Stromal cell of bone marrow (primary cell): ENCODE measurements at places on chromosomes 7 and 10.

DNA sequence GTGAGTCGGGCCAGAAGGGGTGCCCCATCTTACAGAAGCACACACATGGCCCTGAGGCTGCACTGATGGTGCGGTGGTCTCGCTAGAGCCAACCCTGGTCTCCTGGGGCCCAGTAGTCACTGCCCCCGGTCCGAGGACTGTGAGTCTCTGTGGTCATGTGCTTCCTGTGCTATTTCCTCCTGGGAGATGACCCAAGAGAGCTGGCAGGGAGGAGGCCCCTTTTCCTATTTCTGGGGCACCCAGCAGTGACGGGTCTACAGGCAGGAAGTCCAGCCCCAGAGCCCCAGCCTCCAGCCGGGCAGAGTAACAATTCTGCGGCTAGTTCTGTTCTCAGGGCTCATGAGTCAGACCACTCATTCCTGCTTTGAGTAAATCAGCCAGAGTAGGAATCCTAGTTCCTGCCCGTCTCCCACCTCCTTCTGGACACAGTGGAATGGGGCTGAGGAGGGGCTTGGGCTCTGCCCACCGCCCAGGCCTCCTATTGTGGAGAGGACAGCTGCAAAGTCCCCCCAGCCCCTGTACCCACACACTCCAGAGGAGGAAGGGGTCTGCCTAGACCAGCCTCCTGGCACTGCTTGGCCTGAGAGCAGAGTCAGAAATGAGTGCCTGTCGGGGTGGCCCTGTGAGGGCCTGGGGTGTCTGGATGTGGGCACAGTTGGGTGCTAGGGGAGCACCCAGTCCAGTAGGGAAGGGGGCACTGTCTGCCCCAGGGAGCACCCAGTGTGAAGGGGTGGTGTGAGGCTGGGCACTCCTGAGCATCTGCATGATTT, 80.5 kb upstream of the PPIF start:
- peak; percentile 93 for DNase-seq

- DNase-seq, result no peak
Measured at GRCh38 chr10:103626178-103626577, 132.7 kb downstream of the NEURL1 start.

DNA sequence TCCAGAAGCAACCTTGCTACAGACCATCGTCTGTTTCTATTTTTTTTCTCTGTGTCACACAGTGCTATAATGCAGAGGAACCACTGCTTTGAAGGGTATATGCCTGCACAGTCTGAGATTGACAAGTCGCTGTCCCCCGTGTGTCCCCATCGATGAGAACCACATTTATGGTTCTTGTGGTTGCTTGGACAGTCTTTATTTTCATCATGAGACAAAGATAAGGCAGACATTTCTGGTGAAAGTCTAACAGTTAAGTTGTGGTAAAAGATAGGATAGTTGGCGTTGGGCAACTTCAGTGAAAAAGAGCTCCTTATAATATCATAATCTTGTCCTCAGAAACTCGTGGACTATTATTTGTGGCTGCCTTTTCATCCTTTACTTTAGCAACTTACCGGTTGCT, 6.3 kb upstream of the AKR1E2 start:
- no peak for DNase-seq

DNA sequence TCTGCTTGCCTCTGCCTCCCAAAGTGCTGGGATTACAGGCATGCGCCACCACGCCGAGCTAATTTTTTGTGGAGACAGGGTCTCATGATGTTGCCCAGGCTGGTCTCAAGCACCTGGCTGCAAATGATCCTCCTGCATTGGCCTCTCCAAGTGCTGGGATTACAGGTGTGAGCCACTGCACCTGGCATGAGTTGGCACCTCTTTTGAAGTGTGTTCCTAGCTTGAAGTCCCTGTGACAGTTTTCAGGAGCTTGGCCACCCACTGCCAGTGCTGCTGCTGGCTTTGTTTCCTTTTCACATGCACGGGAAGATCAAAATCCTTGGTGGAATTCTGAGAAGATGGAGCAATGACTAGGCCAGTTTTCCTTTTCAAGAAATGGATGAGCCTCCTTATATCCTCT, 126.3 kb downstream of the NRP1 start:
- DNase-seq, result no peak
